ENCODE measurements at places on chromosomes 1 and 21. TPM values are rescaled to one million over a fixed set of nuclear protein-coding genes. Genes with fewer than 3 reads are reported as not detected.

DNA sequence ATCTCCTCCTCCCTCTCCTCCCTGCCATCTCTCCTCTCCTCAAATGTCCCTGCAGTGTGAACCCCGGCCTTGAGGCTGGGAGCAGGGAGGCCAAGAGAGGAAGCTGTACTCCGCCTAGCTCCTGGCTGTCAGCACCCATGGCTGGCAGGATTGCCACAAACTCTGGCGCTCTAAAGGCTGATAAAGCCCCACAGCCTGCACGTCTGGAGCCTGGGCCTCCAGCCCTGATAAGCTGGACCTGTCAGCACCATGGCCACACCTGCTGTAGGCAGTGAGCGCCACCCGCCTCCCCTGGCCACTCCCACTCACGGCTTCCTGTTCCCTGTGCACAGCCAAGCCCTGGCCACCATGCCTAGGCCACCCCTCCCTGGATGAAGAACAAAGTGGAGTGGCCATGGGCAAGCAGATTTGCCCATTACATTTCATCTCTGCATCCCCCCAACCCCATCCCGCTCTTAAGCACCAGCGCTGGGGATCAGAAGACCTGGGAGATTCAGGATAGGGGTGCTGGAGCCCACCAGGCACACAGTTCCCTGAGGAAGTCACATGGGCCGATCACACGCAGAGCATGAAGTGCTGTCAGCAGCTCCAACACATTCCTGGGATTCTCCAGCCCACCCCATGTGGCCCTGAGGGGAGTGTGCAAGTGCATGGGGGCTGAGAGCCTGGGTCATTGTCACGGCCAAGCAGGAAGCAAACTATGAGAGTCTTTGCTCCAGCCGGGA is 24.2 kb upstream of the NPPB start:
- DNase-seq = no peak

- DNase-seq = no peak
Observed at GRCh38 chr1:93483606-93484005, 35.7 kb downstream of the FNBP1L start.

RGSL1 gene
- not detected for total RNA-seq

- no peak for DNase-seq
Observed at GRCh38 chr1:163227126-163227525, 24.4 kb upstream of the RGS5 start.

DEPDC1 gene
- total RNA-seq = 2.7 TPM

DNA sequence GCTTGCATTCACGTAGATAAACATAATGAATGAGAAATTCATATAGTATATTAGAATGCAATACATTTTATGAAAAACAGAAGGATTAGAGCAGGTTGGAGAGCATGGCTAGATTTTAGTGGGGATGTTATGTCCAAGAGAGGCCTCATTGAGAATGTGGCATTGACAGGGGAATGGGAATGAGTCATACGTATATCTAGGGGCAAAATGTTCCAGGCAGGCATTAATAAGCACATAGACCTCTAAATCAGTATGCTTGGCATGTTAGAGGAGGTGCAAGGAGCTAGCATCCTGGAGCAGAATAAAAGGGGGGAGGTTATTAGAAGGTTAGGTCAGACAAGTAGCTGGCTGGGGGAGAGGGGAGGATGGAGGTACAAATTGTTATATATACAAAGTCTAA is 93.0 kb downstream of the USH2A start:
- DNase-seq = no peak

DNA sequence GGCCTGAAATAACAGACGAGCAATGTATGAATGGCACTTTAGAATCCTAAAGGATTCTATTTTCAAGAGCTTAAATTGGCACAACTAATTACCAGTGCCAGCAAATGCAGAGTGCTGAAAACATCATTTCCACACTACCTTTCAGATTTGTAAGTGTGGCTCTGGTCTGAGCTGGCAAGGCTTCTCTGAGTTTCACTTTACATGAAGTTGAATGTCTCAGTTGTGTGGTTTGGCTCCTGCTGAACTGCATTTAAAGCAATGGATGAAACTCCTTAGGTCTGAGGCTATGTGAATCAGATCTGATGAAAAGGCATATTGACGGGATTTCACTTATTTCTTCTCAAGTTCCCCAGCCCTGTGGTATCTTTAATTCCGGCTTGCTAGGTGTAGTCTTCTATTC is 114.8 kb upstream of the PTGFR start:
- no peak for DNase-seq

- DNase-seq = no peak
Observed at GRCh38 chr1:34379911-34380310, 203.2 kb downstream of the C1orf94 start.

DNA sequence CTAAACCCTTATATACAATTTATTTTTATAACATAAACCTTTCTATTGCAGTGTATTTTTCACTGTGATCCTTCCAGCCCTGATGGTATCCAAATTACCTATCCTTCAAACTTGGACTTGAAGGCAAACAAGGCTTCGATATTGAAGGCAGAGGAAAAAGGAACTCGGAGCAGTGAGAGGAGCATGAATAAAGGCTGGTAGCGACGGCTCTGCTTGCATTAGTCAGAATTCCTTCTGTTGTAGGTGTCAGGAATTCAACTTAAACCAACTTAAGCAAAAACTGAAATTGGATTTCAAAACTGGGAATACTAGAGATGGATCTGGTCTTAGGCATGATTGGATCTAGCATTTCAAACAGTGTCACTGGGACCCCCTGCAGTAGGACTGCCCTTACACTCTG is 17.8 kb upstream of the SSX2IP start:
- DNase-seq = no peak

NPHS2 gene
- not detected for total RNA-seq

DNA sequence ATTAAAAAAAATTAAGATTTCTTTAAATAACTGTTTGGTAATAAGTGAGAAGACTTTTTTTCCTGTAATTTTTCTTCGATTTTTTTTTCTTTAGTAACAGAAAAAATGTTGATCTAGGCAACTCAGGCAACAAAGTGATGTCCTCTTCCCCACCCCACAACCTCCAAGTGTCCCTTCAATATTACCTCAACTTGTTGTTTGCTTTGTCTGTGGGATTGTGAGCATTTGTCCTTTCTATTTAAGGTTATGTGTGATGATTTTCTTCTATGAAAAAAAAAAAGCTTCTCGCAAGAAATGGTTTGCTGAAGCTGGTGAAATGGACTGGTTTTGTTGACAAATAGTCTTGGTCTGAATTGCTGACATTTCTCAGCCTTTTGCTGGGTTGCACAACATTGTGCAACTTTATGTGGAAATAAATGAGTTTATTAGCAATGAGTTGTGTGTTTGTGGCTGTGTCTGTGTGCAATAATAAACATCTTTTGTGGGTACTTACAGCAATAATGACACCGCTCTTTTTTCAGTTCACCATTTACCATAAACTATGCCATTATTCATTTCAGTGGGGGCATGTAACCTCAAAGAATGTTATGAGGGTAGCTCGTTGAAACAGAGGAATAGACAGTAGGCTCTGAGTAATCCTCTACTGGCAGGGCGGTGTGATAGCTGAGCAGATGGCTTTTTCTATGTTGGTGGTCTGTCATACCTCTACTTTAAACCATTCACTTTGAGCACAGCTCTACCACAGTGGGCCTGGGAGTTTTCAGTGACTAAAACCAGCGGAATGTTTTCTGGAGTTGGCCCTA is 218.4 kb downstream of the HLX start:
- no peak for DNase-seq

- DNase-seq = no peak
Observed at GRCh38 chr1:26824731-26825130, 1.8 kb upstream of the ZDHHC18 start.

RNF186 gene
- total RNA-seq = not detected

DNA sequence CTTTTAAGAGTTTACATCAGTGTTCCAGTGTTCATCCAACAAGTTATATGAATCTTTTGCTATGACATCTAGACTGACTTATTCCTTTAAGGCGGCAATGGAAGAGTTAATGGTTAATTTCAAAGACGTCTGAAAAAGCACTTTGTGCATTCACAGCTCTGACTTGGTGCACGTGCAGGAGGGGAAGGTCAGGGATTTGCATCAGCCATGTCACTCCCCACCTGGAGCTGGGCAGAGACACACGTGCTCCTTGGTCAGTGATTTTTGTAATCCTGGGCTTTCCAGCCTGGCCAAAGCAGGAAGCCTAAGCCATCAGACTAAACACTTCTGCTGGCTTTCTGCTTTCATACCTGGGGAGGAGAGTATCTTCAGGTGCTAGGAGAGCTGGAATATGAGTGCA is 96.3 kb downstream of the ST3GAL3 start:
- DNase-seq = no peak

- no peak for DNase-seq
Observed at GRCh38 chr21:44495611-44496563, 40.6 kb downstream of the LRRC3 start.

SPRR1A gene
- 57.4 TPM for total RNA-seq

LCE2D gene
- total RNA-seq = not detected

DNA sequence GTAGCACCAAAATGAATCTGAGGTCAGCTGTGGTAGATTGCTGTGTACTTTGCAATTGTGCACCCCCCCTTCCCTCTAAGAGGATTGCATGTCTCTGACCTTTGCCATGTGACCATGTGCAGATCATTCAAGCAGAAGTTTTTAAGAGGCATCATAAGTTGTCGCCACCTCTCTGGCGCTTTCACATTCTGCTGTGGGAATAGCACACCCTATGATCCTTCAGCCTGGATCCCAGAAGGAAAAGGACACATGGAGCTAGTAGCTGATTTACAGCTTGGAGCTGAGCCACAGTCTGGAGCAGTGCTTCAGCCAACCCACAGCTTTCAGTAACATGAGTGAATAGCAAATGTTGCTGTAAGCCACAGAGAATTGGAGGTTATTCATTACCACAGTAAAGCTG is 158.5 kb downstream of the TSEN15 start:
- no peak for DNase-seq

- DNase-seq = no peak
Observed at GRCh38 chr1:43054961-43055360, 96.3 kb upstream of the SLC2A1 start.

- DNase-seq = no peak
Observed at GRCh38 chr1:45669859-45670655, 16.3 kb downstream of the GPBP1L1 start.
